ENCODE measurements at places on chromosomes 7 and 10.

DNA sequence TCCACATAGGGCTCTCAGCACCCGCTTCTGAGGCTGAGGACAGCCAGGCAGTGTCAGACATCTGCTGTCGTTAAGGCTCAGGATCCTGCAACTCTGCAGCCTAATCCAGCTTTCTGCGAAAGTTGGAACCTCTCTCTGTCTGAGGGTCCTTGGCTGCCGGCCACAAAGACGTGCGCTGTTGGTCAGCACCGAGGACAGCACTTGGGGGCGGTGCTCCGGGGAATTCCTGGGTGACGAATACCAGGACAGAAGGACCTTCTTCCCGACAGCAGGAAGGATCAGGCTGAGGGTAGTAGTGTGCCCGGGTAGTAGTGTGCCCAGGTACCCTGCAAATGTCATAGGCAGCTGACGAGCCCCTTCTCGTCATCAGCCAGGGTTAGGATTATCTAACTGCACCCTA lies 16.0 kb upstream of the RASGEF1A start:
- no peak for DNase-seq

- no peak for DNase-seq
These were observed 2.3 kb downstream of the AQP1 start for GRCh38 chr7:30913821-30914515.

GRCh38 chr10:129390147-129390546 lies 76.9 kb upstream of the MGMT start:
- no peak for DNase-seq

DNA sequence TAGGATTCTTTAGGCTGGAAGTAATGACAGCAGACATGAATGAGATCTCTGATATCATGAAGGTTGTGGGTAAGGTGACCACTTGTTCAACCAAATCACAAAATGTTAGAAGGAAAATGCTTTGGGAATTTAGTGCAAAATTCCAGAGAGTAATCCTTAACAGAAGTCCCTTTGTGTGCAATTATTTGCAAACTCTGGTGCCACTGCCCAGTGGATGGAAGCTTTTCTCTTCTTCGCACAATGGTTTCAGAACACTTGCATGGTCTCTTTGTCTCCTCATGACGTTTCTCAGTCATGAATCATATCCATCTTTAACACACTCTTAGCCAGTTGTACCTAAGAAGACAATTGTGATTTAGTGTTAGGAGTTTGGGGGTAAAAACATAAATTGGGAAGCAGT lies 570.4 kb upstream of the ANKRD30A start:
- DNase-seq = no peak

DNA sequence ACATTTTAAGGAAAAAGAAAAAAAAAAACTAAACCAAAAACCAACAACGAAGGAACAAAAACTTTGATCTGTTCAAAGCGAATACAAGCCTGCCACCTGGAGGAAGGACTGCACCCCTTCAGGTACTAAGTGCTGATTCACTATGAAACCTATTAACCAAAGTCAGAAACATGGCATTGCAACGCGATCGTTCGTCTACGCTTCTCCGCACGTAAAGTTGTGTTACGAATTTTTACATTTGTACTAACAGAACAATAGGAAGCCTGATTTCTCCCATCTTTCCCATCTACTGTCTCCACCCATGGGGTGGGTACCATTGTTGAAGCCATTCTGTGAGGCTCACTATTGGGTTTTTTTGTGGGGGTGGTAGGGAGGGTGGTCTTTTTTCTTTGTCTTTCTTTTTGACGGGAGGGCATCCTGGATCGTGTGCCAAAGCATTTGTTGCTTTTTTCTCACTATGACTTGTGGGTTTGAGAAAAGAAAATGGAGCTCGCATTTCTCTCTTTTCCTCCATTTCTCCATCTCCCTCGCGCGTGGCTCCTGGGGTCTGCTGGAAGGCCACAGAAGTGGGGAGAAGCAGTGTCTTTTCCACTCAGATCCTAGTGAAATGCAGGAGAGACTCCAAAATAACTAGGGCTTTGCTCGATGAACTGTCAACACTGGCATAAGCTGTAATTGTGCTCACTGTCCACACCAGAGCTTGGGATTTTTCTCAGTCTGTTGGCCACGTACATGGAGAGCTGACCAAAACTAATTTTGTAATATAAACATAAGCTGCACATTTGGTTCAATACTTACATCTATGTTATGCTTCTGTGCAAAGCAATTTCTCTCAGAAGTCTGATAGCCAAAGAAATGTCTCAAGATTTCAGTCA lies 100.9 kb upstream of the YAE1 start:
- no peak for DNase-seq

DNA sequence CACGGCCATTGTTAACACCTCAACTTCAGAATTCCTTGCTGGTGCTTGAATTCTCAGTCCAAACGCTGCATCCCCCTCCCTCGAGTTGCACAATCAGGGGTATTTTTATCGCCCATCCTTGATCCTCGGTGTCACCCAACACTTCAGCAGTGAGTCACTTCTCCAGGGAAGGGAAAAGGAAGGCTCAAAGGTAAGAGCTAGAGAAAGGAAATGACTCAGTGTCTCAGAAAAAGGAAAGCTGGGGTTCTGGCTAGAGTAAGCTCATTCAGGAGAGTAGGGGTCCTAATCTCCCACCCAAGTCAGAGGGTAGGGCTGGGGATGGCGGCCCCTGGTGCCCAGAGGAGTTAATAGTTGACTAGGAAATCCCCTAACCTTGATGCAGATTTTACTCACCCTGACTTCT lies 39.8 kb upstream of the TRIM8 start:
- DNase-seq = no peak

- DNase-seq = no peak
These were observed 101.9 kb upstream of the TNRC18 start for GRCh38 chr7:5525271-5526099.

DNA sequence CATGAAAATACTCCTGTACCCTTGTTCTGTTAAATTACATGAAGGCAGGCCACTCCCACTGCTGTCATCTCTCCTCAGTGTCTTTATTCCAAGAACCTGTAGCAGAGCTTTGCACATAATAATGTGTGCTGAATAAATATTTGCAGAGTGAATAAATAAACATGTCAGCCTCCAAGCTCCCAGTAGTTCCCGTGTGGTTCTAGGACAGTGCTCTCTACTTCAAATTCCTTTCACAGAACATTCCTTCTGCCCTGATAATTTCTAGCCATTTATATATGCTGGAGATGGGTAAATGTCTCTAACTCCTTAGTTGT lies 20.3 kb upstream of the HYAL4 start:
- no peak for DNase-seq

- no peak for DNase-seq
These were observed 25.3 kb downstream of the PFKFB3 start for GRCh38 chr10:6228010-6228511.

- no peak for DNase-seq
These were observed 2.0 kb downstream of the PIP4K2A start for GRCh38 chr10:22712211-22712955.

DNA sequence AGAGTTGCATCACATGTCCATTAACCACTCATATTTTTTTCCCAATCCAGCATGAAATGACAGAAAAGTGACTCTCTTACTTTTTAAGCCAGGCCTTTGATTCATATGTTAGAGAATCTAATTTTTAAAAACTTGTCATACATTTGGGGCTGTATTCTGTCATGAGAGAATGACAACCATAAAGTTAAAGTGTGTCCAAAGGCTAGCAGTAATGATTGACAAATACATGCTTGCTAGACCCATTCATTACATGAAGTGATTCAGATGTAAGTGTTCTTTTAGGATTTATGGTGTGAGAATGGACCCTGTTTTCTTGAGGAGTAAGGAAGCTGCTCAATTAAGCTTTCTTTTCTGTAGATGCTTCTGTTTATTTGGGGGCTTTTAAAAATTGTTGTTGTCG lies 75.4 kb downstream of the CSTF2T start:
- no peak for DNase-seq

- no peak for DNase-seq
These were observed 42.1 kb upstream of the COL13A1 start for GRCh38 chr10:69759641-69760040.

GRCh38 chr10:110430340-110431273 lies 67.1 kb upstream of the DUSP5 start:
- no peak for DNase-seq

- DNase-seq = no peak
These were observed 44.7 kb downstream of the GRK5 start for GRCh38 chr10:119252051-119252465.

- peak; percentile 79 for DNase-seq
These were observed 53.9 kb downstream of the SYPL1 start for GRCh38 chr7:106057962-106058927.

DNA sequence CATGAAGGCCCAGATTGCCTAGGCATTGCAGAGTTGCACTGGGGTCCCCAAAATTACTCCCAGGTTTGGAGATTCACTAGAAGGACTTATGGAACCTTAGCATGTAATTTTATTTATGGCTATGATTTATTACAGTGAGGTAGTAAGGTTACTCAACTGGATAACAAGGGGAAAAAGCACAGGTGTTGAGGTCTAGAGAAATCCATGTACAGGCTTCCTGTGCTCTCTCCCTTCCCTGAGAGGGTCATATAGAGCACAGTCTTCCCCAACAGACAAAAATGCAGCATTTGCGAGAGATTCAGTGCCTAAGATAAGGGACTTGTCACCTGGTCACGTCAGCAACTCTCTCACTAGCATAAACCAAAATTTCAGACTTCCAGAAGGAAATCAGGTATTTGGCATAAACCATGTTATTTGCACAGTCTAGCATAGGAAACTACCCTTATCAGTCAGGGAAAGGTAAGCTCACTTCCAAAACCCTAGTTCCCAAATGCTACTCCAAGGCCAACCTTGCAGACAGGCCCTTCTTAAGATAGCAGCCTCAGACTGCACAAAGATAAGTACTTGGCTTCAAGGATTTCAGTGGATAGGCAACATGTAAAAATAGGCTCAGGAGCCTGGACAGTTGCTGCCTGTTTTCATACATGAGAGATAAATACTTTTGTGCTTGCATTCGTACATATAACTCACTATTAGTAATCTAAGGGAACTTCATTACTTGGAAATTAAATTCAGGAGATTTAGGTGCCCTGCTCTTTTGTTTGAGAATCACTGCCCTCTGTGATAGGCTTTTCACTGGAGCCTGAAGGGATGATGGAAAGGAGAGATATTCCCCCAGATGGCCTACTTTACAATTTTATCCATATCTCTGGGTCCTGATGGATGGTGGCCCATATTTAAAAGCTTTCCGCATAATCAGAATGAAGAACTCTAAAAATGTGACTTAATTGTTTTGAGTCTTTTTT lies 378.4 kb upstream of the LRGUK start:
- DNase-seq = no peak

DNA sequence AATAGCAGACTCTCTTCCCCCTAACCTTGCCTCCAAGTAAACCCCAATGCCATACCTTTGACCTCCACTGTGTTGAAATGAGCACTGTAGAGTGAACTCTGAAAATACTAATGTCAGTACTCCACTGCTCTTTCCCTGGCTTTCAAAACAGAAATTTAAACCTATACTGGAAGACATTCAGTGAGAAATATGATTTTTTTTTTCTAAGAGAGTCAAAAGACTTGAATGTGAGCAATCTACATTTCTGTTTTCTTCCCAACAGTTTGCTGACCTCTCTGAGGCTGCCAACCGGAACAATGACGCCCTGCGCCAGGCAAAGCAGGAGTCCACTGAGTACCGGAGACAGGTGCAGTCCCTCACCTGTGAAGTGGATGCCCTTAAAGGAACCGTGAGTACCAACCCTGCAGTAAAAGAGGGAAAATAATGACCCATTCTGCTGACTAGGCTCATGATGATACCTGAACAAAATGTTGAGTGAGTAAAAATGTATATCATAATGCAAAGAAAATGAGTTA lies 6.4 kb downstream of the VIM start:
- no peak for DNase-seq

GRCh38 chr7:27171637-27172314 lies 2.3 kb downstream of the HOXA10 start:
- DNase-seq = no peak

DNA sequence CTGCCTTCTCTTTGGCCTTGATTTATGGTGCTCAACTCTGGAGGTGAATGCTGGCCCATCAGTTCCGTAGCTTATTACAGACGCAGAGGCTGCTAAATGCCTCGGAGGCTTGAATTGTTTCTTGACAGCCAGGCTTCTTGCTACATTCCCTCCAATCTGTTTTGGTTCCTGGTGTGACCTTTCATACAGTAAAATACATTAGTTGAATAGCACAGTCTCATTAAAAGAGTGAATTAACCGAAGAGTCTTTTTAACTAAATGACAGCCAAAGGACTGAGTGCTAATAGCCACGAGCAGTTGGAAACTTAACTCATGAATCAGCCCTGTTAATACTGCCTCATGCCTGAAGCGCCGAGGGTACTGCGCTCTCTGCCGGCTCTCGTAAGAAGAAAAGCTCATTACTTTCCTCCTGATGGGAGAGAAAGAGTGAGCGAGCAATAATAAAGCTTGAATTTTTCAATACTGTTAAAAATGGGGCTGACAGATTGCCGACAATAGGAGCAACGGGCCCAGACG lies 236.4 kb upstream of the GPR26 start:
- DNase-seq = no peak

GRCh38 chr10:60654813-60655464 lies 123.3 kb upstream of the CDK1 start:
- DNase-seq = no peak

- no peak for DNase-seq
These were observed 20.8 kb upstream of the TMEM273 start for GRCh38 chr10:49208996-49209395.

GRCh38 chr10:7435674-7436073 lies 24.8 kb upstream of the SFMBT2 start:
- no peak for DNase-seq

DNA sequence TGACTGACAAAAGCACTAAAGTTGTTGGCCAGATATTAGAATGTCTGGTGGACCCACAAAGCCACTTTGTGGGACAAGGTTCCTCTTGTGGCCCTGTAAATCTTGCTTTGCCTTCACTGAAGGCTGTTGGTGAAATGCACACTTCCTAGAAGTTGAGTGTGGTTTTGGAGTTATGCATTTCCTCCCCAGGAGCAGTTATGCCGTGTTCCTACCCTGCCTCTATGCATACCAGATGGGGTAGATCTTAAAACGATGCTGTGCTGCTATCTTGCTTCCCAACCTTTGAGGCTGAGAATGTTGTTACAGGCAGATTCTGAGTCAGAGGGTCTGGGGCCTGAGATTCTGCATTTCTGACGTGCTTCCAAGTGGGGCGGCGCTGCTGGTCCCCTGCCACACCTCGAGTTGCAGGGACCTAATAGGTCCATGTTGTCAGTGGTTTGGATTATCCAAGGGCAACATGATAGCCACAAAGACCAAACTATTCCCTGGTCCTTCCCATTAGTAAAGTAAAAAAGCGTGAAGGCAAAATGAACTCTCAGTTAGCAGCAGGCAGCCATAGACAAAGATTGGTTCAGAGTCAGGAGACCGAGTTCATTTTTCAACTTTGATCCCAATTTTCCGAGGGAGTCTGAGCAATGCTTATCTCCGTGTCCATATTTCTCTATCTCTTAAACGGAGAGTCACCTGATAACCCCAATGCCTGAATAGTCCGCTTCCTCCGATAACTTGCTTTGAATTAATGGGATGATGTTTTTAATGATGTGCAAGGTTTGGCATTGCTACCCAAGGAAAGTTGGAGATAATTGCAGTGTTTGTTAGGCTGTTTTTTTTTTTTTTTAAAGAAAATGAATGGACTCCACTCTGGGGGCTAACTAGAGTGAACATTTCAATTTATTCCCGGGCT lies 55.8 kb downstream of the CDHR3 start:
- DNase-seq = no peak

Measured in nucleus accumbens (tissue), 56 donors.